ENCODE measurements at places on chromosomes 5 and 9.
A peak's percentile ranks its signal among the peaks of the same experiment; 100 is the strongest.

GRCh38 chr5:18395126-18396110 is 761.2 kb downstream of the TAF11L14 start:
- DNase-seq = no peak

DNA sequence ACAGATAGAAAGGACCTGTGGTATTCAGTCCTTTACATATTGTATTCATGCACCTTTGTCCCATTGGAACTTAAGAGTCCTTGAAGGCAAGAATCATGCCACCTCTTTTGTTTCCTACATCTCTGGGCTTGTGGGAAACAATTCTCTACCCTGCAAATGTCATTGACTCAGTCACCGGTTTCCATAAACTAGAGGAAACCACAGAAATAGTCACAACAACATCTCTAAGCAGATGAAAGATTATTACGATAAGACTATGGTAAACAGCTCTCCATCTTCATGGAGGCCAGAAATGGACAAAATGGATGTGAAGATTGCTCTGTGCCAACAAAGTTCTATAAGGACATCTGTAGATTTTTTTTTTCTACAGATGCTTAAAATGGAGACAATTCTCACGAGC is 165.5 kb downstream of the PIK3R1 start:
- no peak for DNase-seq

DNA sequence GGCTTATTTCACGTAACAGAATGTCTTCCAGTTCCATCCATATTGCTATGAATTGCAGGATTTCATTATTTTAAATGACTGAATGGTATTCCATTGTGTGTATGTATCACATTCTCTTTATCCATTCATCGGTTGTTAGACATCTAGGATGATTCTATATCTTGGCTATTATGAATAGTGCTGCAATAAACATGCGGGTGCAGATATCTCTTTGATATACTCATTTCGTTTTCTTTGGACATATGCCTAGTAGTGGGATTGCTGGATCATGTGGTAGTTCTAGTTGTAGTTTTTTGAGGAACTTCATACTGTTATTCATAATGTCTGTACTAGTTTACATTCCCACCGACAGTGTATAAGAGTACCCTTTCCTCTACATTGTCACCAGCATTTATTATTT is 460.5 kb downstream of the MAN2A1 start:
- DNase-seq = peak; percentile 80

GRCh38 chr5:131462454-131462853 is 172.6 kb downstream of the RAPGEF6 start:
- DNase-seq = no peak

DNA sequence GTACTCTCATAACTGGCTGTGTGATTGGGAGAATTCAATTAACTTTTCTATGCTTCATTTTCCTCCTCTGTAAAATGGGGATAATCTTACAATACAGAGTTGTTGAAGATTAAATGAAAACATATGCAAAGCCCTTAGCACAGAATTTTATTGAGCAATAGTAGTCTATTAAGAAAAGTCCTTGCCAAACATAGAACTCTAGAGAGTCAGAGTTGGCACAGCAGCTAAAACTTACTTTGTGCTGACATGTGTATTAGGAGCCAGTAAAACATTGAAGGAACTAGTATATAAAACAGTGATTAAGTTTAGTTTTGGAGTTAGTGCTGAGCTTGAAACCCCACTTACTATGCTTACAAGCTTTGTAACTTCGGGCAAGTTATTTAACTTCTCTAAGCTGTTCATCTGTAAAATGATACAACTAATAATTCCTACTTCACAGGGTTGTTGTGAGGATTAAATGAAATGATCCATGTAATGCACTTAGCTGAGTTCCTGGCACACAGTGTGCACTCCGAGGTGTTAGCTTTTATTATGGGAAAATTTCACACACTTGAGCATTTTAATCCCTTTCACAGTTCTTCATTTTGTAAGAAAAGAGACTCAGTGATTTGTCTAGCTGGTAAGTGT is 20.0 kb upstream of the GRIN3A start:
- DNase-seq = no peak

DNA sequence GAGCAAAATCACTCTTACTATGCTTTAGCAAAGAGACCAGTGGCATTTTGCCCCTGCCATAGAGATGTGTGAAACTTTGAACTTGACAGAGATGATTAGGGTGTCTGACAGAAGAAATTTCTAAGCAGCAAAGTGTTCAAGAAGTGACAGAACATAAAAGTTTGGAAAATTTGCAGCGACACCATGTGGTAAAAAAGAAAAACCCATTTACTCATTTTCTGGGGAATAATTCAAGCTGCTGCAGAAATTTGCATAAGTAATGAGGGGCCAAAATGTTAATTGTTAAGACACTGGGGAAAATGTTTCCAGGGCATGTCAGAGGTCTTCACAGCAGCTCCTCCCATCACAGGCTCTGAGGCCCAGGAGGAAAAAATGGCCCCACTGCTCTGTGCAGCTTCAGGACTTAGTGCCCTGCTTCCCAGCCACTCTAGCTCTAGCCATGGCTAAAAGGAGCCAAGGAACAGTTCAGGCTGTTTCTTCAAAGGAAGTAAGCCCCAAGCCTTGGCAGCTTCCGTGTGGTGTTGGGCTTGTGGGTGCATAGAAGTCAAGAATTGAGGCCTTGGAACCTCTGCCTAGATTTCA is 6.1 kb upstream of the AP3B1 start:
- no peak for DNase-seq

GRCh38 chr5:5658226-5658625 is 235.7 kb downstream of the ICE1 start:
- peak; percentile 20 for DNase-seq

- DNase-seq = no peak
These were observed 2.6 kb downstream of the FABP6 start for GRCh38 chr5:160231783-160232342.

- DNase-seq = no peak
These were observed 36.8 kb downstream of the ROPN1L start for GRCh38 chr5:10478436-10478835.

DNA sequence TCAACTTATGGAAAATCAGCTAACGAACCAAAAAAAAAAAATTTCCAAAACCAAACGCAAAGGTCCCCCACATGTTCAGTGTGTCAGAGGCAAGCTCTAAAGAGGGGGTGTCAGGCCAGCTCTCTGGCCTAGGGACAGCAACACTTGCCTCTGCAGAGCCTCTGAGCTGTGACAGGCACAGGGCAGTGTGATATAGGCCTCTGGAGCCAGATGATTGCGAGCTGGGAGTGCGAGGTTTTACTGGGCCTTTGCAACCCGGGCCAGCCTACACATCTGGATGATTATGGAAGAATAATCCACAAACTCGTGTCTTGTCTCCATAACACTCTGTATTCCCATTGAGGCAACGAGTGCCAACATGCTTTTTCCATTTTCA is 67.7 kb upstream of the STC2 start:
- DNase-seq = no peak

GRCh38 chr9:133443982-133444381 is 15.8 kb upstream of the CACFD1 start:
- peak; percentile 27 for DNase-seq

DNA sequence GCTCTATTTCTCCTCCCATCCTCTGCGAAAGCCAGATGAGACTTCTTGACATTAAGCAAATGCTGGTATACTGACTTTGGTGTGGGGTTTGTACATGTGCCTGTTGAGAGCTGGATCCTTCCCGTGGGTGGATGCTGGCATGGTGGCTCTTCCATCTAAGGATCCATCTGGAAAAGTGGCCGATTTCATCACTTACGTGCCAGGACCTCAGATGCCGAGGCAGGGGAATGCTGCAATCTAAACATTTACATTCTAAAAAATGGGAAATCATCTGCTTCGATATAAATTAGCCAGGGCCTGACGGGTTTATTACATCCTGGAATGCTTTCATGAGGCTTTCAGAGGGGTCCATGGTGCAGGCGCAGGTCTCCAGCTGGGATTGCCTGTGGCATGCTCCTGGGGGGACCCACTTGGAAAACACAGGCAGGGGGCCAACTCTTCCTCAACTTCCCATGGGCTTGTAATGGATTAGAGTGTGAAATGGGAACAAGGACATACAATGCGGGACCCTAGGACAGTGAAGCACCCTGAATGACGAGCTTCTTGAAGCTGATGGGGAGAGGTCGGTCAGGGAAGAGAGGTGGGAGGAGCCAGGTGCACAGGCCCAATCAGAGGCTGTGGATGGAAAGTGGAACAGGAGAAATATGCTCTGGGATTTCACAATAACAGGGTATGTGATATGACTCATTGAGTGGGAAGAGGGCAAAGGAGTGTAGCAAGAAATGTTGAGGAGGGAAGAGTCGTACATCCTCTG is 105.5 kb upstream of the PITX1 start:
- DNase-seq = peak; percentile 59

DNA sequence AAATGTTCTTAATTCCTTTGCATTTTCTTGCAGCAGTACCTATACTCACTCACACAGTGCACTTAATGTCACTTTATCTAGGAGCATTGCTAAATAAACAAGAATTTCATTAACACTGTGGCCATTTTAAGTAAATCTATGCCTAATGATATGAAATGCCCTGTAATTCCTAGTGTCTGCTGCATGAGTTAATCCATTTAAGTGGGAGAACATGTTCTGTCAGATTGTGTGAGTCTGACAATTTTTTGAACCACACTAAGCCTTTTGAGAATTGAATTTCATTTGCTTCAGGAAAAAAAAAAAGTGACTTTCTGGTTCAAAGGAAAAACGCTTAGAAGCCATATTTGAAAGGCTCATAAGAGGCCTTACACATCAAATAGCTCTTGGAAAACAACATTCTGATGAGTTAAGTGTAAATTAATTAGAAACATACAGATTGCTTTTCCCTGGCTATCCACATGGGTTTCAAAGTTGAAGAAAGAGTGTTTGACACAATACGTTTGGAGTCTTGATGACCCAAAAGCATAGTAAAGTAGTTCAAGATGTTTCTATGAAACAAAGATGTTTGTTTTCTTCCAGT is 446.7 kb upstream of the GRAMD2B start:
- no peak for DNase-seq

GRCh38 chr9:129879103-129879699 is 43.9 kb downstream of the USP20 start:
- DNase-seq = no peak

DNA sequence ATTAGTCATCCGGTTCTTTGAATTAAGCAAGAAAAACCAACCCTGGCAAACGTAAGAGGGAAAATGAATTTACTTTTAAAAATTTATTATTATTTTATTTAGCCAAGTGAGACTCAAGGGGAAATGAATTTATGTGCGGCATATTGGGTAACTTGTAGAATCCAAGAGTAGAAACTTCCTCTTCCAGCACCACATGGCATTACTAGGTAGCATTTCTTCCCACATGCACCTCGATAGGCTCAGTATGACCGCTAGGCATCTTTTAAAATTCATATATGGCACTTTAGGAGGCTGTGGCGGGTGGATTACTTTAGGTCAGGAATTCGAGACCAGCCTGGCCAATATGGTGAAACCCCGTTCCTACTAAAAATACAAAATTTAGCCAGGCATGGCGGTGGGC is 17.6 kb upstream of the MYO10 start:
- DNase-seq = no peak

- DNase-seq = no peak
These were observed 2031.2 kb upstream of the CDH6 start for GRCh38 chr5:29162297-29162696.

- no peak for DNase-seq
These were observed 65.3 kb downstream of the LMX1B start for GRCh38 chr9:126678989-126679388.

GRCh38 chr9:109792951-109793546 is 13.1 kb downstream of the PALM2AKAP2 start:
- DNase-seq = peak; percentile 91

DNA sequence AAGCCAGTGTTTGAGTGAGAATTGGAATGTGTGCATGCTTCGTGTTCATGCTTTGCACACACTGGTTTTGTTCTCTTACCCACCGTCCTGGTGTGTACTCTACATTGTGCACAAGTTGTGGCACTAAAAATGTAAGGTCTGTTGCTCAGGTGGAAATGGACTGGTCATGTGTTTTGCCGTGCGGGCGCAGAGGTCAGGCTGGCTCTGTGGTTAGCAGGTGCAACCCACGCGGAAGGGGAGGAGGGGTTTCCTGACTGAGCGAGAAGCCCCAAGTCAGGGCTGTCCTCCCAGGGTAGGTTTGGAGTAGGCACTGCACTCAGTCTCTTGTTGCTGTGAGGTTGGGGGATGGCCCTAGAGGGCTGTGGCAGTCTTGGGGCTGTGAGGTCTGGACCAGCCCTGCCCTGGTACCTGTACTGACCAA is 86.6 kb downstream of the EHMT1 start:
- DNase-seq = no peak

- DNase-seq = peak; percentile 32
These were observed 530.0 kb downstream of the SEMA5A start for GRCh38 chr5:9015937-9016270.

DNA sequence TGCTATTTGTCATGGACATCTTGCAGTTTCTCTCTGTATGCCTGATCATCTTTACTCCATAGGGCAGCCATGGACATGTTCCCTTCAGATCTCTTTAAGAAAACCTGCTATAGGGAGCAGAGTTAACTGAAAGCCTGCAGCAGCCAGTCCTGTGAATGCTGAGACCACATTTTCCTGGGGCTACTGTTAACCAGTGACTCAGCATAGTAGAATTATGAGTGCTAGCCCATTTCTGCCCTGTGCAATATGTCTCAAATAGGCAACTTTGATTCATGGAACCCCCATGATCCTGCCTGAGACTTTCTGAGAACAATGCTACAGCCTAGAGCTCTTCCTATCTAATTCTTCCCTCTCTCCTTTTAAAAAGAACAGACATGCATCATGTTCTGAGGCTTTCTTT is 624.2 kb downstream of the CHSY3 start:
- DNase-seq = peak; percentile 81

DNA sequence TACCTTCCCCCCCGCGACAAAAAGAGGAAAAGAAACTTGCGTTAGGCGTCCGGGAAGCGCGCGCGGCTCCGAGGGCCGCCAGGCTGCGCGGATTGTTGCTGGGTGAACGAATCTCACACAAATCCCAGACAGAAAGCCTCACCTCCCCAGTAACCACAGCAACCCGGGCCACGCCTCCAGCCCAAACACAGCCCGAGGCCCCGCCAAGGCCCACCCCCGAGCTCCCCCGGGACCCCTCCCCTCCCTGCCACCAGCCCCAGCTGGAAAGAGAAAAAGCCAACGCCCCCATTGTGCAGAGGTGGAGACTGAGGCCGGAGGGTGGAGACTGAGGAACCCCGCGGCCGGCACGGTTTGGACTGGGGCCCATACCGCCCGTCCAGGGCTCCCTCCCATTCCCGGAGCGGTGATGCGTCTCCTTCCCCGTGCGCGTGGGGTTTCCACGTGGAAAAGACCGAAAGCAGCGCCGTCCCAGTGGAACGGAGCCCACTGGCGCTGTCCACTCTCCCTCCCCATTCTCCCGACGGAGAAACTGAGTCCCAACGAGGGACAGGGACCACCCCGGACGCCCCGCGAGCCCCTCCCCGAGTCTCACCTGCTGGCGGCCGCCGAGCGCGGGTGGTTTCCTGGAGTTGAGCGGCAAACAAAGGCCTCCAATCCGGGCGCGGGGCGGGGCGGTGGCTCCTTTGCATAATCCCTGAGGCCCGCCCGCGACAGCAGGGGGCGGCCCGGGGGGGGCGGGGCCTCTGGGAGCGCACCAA is 10.2 kb upstream of the AKNA start:
- peak; percentile 90 for DNase-seq

- peak; percentile 15 for DNase-seq
These were observed 62.3 kb downstream of the SPATA31C2 start for GRCh38 chr9:88075966-88076285.
